ENCODE measurements at places on chromosomes 3 and 15. TPM values are rescaled to one million over a fixed set of nuclear protein-coding genes. Genes with fewer than 3 reads are reported as not detected.

DNA sequence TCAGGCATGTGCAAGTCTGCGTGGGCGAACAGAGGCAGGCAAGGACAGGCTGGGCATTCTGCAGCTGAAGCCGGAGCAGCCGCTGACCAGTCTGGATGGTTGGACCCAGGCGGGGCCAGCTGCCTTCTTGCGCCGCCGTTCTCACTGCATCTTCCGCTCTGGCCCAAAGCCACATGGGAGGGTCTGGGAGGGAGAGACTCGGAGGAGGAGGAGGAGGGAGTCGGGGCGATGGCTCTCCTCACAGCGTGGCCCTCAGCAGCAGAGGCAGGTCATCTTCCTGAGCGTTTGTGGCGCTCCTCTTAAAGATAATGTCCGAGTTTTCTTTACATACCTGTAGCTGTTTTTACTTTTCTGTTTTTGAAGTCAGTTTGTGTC lies 5.9 kb downstream of the CLK3 start:
- DNase-seq: no peak

DNA sequence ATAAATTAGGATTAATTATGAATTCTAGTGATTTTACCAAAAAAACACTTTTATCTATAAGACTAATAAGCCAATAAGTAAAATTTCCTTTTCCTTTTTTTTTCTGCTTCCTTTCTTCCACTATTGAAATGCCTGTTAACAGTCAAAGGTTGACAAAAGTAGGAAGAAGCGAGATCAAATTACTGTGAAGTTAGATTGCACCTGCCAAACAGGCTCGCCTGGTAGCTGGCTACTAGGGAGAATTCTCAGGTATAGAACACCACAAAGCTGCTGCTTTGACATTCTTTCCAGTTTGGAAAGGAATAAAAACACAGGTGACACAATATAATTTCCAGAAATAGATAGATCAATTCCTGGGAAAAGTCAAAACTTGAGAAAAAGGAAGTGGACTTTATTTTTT lies 749.0 kb downstream of the NSUN3 start:
- DNase-seq: no peak

Gene RARRES1
- 24.0 TPM for polyA plus RNA-seq

- no peak for DNase-seq
Observed at GRCh38 chr3:31114929-31115283, 220.4 kb upstream of the GADL1 start.

DNA sequence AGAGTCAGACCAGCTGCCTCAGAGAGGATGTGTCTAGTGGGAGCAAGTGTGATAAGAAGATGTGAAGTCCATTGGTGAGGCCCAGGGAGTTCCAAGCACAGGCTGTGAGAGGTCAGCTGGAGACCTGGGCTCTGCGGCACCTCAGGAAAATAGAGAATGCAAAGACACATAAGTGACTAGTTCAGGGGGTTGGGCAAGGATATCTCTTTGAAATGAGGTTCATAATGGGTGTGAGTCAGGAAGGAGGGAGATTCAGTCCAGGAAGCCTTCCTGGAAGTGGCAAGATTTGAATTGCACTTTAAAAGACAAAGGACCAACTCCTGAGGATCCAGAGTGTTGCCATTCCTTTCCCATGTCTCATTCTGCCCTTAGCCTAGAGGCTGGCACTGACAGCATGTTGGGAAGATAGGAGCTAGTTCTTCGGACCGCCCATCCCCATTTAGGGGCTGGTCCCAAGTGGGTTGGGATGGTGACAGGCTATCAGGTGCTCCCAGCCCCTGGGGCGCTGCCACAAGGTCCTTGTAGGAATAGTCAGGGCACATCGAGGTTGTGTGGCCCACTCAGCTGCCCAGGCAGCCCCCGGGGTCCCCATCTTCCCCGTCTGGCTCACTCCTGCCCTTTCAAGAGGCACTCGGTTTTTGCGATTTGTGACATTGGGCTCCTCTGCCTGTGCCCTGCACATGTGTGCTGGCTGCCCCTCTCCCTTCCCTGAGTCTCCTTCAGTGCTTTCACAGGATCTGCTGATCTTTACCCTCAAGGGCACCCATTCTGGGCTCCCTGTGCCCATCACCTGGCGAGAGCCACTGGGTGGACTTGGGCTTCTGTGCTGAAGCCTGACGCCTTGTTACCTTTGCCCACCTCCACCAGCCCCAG lies 23.7 kb downstream of the ESYT3 start:
- DNase-seq: no peak
